Activated T-cell treated with anti-CD3 and anti-CD28 coated beads for 4 hours (primary cell): ENCODE measurements at places on chromosomes 2 and 18.
A peak's percentile ranks its signal among the peaks of the same experiment; 100 is the strongest.

- no peak for DNase-seq
These were observed 105.5 kb downstream of the GRB14 start for GRCh38 chr2:164515734-164516133.

DNA sequence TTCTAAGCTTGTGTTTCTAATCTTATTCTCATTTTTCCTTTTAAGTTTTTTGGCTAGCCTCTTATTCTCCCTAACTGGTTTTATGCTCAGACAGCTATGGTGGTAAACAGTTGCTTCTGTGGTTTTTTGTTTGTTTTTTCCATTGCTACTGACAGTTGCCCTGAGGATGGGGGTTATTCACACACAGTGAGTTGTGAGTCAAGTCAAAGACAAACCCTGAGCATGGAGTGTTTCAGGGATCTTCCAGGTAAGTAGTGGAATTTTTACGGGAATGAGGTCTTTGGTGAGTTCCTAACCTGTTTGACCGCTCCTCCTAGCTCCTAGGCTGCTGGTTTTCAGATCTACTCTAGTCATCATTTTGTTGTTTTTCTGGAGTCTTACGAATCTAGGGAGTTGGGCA is 162.8 kb downstream of the ZNF407 start:
- DNase-seq: no peak

DNA sequence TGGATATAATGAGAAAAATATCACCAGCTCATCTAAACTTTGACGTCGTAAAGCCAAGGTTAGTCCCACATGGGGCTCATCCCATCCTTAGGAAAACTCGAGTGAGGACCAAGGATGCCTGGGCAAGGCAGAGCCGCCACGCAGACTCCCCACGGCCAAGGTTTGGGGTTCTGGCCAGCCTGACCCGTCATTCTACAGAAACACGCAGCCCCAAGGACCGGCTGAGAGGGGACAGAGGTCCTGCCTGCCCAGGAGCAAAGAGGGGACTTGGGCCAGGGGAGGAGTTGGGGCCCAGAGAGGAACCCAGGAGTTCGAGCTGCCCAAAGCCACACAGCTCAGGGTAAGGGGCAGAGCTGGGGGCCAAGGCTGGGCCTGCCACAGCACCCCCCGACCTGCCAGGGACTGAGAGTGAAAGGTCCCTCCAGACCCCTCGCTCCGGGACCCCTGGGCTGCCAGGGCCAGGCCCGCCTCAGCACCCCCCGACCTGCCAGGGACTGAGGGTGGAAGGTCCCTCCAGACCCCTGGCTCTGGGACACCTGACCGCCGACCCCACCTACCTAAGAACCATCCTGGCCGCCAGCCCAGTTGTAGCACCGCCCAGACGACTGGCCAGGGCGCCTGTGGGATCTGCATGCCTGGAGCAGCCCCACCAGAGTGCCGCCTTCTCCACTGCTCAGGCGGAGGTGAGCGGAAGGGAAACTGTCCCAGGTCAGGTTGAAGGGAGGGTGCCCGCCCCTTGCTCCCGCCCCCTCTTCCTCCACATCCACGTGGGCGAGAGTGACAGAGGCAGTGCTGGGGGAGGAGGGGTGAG is at the start of gene PDCD1:
PDCD1 (minus strand) TSS at position 689 of the 811 bp plus-strand sequence; CDS start at position 633, 56 bp downstream.
- peak; percentile 77 for DNase-seq

DNA sequence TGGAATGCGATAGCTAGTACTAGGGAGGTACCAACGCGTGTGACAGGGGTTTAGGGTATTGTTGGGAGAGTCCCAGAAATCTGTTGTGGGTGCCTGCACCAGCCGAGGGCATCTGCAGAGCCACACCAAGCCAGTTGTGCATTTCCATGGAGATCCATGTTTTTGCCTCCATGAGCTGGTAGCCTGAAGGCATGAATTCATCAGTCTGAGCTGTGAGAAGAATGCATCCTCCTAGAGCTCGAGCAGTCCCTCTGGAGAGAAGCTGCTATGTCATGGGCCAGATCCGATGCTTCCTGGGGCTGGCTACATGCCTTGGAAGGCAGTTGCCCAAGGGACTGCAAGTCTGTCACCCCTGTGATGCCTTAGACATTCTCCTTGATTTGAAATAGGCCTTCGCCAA is 57.9 kb downstream of the LIPG start:
- DNase-seq: no peak

DNA sequence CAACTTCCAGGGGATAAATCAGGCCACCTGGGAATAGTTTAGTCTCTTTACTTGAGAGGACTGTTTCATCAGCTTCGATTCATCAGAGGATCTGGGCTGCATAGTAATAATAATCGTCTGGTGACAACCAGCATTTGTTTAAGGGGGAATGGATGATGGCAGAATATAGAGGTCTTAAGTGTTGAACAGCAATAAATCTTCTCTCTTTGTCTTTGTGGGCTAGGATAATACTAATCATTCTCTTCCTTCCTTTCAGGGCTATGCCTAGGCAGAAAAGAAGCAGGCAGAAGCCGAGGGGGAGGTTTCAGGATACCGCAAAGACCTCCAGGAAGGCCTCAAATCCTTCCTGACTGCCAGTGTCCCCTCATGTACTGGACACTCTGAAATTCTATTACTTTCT is 150.4 kb upstream of the GAREM1 start:
- DNase-seq: no peak

GRCh38 chr2:120441744-120442471 is 96.0 kb downstream of the INHBB start:
- DNase-seq: no peak

GRCh38 chr2:197514754-197515153 is 1.1 kb upstream of the MOB4 start:
- no peak for DNase-seq

DNA sequence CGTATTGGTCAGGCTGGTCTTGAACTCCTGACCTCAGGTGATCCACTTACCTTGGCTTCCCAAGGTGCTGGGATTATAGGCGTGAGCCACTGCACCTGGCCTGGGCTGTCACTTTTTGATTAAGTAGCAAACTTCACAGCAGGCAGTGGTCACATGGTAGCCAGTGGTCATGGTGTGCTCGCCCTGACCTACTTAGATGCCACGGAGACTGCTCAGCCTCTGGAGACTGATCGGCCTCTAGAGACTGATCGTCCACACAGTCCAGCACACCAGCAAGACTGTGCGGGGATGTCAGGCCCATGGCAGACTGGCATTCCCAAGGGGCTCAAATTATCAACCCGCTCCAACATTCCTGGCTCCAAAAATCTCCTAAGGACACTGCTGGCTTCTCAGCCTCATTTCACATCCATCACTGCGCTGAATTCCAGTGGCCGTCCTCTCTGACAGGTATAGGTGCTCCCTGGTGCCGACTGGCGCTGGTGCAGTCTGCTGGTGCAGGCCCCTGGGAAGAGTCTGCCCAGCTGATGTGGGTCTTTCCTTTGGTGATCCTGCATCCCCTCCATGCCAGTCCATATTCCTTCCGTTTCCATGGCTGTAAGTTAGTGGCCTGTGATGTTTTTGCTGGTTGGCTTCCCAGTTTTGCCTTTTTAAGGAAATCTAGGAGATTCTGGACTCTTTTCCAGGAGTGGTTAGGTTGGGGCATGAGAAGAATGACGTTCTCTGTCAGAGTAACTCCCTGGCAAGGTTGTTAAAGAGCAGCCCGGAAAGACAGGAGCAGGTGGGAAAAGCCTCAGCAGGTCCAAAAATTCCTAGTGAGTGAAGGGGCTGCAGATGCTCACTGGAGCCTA is 374.5 kb upstream of the HS6ST1 start:
- no peak for DNase-seq

DNA sequence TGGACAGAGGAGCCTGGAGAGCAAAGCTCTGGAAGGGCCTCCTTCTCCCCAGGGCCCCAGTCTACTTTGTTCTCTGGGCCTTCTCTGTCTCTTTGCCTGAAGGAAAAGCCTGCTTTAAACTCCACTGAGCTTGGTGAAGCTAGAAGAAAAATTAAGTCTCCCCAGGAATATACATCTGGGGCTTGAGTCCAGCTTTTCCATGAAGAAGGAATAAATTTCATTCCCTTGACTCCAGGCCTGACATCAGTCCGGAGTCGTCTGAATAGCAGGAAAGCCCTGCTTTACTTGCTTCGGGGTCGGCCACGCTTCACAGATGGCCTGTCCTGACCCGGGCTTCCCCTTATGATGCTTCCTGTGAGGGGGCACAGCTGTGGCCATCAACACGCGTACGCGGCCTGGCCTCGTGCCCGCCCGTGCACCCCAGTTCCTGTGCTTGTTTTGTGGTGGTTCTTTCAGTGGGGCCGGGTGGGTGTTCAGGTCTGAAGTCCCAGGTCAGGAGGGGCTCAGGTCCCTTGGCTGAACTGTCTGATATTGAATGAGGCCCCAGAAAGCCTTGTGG is 73.6 kb downstream of the ACOXL start:
- DNase-seq: no peak

GRCh38 chr2:207334624-207335371 is 169.1 kb upstream of the KLF7 start:
- DNase-seq: no peak

- no peak for DNase-seq
These were observed 231.2 kb downstream of the AGAP1 start for GRCh38 chr2:235725016-235725489.
